NCI-H82 (cell line): ENCODE measurements at places on chromosomes 3 and 15.

GRCh38 chr15:79994615-79995014 lies 23.6 kb upstream of the BCL2A1 start:
- no peak for DNase-seq

GRCh38 chr15:33375236-33375635 lies 64.5 kb downstream of the RYR3 start:
- no peak for DNase-seq

- no peak for DNase-seq
Measured at GRCh38 chr3:161388855-161389254, 17.5 kb upstream of the SPTSSB start.

DNA sequence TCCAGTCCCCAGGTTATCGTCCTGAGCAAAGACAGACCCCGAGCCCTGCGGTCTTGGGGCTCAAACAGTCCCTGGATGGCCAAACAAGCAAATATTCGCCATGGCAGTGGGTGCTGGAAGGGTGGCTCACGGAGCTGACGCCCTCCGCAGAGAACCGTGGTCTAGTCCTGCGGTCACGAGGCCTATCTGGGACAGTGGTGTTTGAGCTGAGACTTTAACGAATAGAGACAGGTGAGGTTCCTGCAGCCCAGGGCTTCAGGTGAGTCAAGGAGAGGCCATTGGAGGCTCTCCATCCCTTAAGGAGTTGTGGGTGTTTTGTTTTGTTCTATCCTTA lies 399 bp upstream of the SUCLG2 start:
- DNase-seq = no peak

- DNase-seq = peak; percentile 66
Measured at GRCh38 chr15:42457445-42458442, 33.2 kb downstream of the ZNF106 start.

- no peak for DNase-seq
Measured at GRCh38 chr15:50363612-50364011, 8.6 kb upstream of the GABPB1 start.

DNA sequence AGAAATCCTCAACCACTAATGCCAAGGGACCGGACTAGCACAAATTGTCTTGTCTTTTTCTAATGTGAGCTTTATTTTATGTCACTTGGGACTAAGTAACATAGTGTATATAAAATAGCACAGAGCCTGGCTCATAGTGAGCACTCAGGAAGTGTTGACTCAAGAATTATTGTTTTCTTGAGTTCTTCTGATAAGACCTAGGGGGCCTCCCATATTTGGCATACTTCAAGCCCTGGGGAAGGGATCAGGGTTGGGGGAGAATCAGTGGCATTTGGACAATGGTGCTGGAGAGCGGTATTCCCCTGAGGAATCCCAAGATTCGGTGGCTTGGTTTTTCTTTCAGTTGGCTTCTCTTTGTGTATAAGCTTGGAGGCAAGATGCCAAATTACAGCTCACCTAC lies 19.4 kb downstream of the ZNF80 start:
- no peak for DNase-seq

GRCh38 chr3:141602706-141603105 lies 115.9 kb downstream of the RASA2 start:
- no peak for DNase-seq

DNA sequence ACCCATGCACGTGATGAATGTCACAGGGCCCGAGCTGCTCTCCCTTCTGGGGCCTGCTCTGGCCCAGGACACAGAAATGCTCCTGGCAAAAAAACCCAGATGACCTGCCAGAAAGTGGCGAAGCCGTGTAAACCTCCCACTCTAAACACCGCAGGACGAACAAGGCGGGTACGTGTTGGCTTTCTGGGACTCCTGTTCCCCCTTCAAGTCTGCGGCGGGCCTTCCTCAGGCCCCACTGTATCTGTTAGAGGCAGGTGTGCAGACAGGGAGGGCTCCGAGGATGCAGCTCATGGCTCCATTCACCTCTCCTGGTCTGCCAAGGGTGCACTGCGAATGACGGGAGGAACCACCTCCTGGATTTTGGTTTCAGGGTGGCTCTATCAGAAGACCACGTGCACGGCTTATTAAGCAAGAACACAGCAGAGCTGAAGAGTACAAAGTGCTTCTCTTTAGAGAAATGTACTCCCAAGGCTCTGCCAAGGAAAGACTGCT lies 173.8 kb downstream of the ADAMTS17 start:
- no peak for DNase-seq
